DND-41 (cell line): ENCODE measurements at places on chromosomes 5 and 9.
A peak's percentile ranks its signal among the peaks of the same experiment; 100 is the strongest.

DNA sequence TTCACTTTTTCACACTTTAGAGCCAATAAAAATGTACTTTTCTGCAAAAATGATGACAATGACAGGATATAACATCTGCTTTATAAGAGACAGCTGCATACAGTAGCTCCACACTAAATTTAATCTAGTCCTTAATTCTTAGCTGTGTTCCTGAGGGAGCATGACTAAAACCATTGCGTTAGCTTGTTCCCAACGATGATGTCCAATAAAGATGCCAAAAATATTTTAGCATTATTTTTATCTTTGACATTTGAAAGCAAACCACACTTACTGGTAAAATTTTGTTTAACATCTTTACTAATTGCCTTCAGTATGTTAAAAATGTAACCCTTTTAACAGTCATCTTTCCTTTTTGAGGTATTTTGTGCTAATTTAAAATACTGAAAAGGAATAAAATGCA lies 382.7 kb downstream of the CHSY3 start:
- no peaks in the 10 kb centered on the region for H3K4me1 ChIP-seq
- no peak overlapping the region for H3K4me3 ChIP-seq
- no peaks in the 10 kb centered on the region for H3K27me3 ChIP-seq
- H3K36me3 ChIP-seq: no peaks in the 10 kb centered on the region

DNA sequence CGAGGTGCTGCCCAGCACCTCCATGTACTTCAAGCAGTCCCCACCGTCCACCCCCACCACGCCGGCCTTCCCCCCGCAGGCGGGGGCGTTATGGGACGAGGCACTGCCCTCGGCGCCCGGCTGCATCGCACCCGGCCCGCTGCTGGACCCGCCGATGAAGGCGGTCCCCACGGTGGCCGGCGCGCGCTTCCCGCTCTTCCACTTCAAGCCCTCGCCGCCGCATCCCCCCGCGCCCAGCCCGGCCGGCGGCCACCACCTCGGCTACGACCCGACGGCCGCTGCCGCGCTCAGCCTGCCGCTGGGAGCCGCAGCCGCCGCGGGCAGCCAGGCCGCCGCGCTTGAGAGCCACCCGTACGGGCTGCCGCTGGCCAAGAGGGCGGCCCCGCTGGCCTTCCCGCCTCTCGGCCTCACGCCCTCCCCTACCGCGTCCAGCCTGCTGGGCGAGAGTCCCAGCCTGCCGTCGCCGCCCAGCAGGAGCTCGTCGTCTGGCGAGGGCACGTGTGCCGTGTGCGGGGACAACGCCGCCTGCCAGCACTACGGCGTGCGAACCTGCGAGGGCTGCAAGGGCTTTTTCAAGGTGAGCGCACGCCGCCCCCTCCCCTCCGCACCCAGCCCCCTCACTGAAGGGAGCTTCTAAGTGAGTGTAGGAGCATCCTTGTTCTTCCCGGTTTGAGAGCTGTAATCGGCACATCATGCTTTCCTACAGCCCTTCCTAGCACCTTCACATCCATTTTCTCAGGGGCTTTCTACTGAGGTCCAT lies 6.9 kb downstream of the NR4A3 start:
- H3K4me3 ChIP-seq: no peak overlapping the region
- H3K4me1 ChIP-seq: peaks cover 5% of the 10 kb centered on the region; the same call in 1 of the 2 replicates
- no peak overlapping the region for H3K27ac ChIP-seq
- no peaks in the 10 kb centered on the region for H3K36me3 ChIP-seq
- DNase-seq: no peak
- peaks cover 41% of the 10 kb centered on the region for H3K27me3 ChIP-seq

DNA sequence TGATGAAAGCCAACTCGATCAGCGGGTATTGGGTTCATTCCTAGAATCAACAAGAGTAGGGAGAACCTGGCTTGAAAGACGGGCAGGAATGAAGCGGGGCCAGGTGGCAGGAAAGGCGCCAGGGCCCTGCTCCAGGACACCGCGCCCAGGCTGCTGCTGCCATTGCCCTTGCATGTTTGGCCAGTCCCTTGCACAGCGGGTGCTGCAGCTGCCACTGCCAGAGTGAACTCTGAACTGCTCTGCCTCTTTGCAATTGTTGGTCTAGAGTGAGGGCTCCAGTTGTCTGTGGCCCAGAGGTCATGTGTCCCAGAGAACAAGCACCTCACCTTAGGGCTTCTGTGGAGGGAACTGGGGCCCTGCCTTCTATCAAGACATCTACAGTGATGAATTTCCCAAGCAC lies 24.0 kb upstream of the CARTPT start:
- H3K27me3 ChIP-seq: peaks cover 18% of the 10 kb centered on the region
- H3K4me3 ChIP-seq: no peak overlapping the region
- H3K4me1 ChIP-seq: no peaks in the 10 kb centered on the region
- DNase-seq: no peak

- H3K27me3 ChIP-seq: no peaks in the 10 kb centered on the region
- H3K4me1 ChIP-seq: no peaks in the 10 kb centered on the region
- H3K4me3 ChIP-seq: no peak overlapping the region
- no peak overlapping the region for H3K27ac ChIP-seq
Observed at GRCh38 chr9:124105266-124105665, 93.7 kb downstream of the LHX2 start.

DNA sequence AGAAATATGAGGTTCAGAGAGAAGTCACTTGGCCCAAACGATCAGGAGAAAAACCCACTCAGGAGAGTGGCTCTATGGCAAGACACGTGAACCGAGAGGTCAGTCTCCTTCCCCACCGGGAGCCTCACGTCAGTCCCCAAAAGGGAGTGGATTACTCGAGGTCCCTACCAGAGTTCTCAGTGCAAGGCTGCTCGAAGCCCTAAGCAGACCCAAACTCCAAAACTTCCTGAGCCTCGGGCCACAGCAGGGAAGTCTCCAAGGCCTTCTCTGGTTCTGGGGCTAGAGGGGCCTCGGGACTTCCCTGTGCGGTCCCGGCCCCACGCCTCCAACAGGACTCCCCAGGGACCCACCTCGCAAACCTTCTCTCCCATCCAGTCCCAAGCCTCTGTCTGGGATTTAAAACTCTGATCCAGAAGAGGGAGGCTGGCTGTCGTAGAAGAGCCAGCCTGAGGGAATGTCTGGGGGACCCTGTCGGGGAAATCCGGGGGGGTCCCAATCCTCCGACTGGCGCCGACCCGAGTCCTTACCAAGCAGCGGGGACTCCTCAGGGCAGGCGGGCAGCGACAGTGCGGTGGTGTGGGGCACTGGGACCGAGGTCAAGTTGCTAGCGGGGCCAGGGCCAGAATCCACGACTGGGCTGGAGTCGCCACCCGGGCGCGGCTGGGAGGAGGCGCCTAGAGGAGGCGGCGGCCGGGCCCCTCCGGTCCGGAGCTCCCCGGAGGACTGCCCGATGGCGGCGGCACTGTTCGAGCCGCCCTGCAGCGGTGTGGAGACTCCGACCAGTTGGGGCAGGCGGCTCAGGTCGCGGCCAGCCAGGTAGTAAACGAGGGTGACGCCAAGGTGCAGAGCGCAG lies 679 bp downstream of the B4GALT1 start:
- H3K4me1 ChIP-seq: peaks cover 43% of the 10 kb centered on the region
- H3K27me3 ChIP-seq: no peaks in the 10 kb centered on the region
- peak overlapping the region; percentile 92 for H3K4me3 ChIP-seq
- DNase-seq: peak; percentile 26
- peak overlapping the region; percentile 75 for H3K27ac ChIP-seq
- H3K36me3 ChIP-seq: no peaks in the 10 kb centered on the region; the same call in 1 of the 2 replicates

- no peaks in the 10 kb centered on the region for H3K4me1 ChIP-seq
- H3K27me3 ChIP-seq: no peaks in the 10 kb centered on the region
- H3K27ac ChIP-seq: no peak overlapping the region
Observed at GRCh38 chr5:143147902-143148301, 255.6 kb downstream of the NR3C1 start.

- H3K27ac ChIP-seq: no peak overlapping the region
- no peaks in the 10 kb centered on the region for H3K27me3 ChIP-seq
- DNase-seq: no peak
- no peaks in the 10 kb centered on the region for H3K36me3 ChIP-seq
Observed at GRCh38 chr9:108049671-108050494, 560.3 kb upstream of the KLF4 start.

- H3K4me3 ChIP-seq: no peak overlapping the region
- peaks cover under 1% of the 10 kb centered on the region for H3K27me3 ChIP-seq
- no peak overlapping the region for H3K27ac ChIP-seq
- H3K36me3 ChIP-seq: no peaks in the 10 kb centered on the region
- DNase-seq: no peak
Observed at GRCh38 chr5:6786786-6787495, 73.7 kb downstream of the TENT4A start.
